ENCODE measurements at places on chromosomes 11 and 22. TPM values are rescaled to one million over a fixed set of nuclear protein-coding genes. Genes with fewer than 3 reads are reported as not detected.

- no peak for DNase-seq
These were observed 16.3 kb upstream of the SUSD2 start for GRCh38 chr22:24164940-24165339.

- no peak for DNase-seq
These were observed 14.5 kb downstream of the SEPTIN3 start for GRCh38 chr22:41983513-41984405.

DNA sequence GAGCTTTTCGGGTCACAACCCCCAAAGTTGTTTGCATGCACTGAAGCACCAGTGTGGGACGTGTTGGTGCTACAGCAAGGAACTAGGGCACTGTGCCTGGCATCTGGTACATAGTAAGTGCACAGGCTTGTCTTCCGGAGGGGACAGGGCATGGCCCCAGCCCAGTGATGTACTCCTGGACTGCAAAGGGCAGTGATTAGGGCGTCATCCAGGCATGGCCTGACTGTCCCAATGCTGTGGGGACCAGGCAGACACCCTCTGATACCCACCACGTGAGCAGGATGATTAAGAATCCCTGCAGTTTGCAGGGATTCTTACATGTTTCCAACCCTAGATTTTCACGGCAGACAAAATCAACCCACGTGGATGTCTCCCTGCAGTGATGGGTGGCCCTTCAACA, 50.0 kb upstream of the RFPL3 start:
- DNase-seq: no peak

DNA sequence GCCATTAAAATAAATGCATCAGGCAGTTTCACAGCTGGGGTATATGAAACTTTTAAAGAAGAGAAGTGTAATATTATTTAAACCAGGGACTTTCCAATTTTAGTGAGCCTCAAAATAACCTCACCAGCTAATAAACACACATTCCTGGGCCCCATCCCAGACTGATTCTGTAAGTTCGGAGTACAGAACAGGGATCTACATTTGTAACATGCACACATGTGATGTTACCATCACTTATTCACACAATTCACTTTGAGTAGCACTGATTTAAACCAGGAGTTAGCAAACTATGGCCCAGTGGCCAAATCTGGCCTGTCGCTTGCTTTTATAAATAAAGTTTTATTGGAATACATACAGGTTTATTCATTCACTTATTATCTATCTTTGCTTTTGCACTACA, 62.0 kb downstream of the STK33 start:
- DNase-seq: no peak

DNA sequence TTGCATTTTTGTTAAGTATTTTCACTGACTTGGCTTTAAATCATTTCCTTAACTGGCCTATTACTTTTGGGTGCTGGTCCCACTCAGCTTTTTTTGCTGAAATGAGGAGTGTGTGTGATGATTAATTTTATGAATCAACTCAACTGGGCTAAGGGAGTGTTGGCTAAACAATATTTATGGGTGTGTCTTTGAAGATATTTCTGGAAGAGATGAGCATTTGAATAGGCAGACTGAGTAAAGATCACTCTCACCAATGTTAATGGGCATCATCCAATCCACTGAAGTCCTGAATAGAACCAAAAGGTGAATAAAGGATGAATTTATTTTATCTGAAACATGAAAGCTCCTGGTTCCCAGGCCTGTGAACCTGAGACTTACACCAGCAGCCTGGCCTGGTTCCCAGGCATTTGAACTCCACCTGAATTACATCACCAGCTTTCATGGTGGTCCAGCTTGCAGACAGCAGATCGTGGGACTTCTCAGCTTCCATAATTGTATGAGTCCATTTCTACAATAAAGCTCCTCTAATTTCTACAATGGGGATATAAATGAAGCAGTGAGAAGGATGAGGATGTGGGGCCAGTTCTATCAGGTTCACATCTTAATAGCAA, 241.3 kb upstream of the ZC3H12C start:
- no peak for DNase-seq

TIGD3 gene
- total RNA-seq: not detected

SMIM35 gene
- not detected for total RNA-seq

Measured in sciatic nerve (tissue), 2 donors.